Activated T-helper 17 cell treated with anti-CD3 and anti-CD28 coated beads, Interleukin-2, amount 50 U/mL, for 72 hours (primary cell): ENCODE measurements at places on chromosomes 1 and 21. TPM values are rescaled to one million over a fixed set of nuclear protein-coding genes. Genes with fewer than 3 reads are reported as not detected.

DNA sequence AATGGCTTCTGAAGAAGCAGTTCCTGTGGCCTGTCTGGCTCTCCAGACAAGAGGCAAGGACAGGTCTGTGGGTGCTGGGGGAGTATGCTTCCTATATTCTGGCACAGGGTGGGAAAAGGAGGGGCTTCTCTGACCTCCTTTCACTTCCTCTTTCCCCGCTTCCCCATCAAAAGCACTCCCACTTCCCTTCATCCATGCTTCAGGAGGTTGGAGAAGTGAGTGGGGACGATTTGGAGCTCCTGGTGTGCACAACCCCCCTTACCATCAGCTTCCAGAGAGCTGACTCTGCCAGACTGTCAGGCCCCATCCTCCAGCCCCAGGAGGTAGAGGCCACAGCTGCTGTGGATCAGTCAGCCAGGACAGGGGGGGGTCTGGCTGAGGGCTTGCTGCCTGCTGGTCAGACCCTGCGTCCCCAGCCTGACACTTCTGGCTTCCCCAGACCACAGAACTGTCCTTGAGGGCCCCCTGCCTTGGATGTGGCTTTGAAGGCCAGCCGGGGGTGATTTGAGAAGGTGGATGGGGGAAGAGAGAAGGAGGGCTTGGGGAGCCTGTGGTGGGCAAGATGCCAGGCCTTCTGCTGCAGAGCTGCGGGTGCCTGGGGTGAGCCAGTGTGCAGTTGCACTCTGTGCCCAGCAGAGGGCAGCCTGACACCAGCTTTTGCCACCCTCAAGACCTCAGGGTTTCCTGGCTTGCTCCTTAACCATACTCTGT lies 21.5 kb upstream of the TMEM222 start:
- peaks cover 29% of the 10 kb centered on the region for H3K36me3 ChIP-seq
- ATAC-seq, result peak; percentile 92
- H3K27ac ChIP-seq, result no peak overlapping the region
- H3K27me3 ChIP-seq, result no peaks in the 10 kb centered on the region
- no peaks in the 10 kb centered on the region for H3K4me1 ChIP-seq

- peak; percentile 76 for ATAC-seq
- H3K4me1 ChIP-seq, result peaks cover 18% of the 10 kb centered on the region
- peak overlapping the region; percentile 85 for H3K27ac ChIP-seq
- H3K27me3 ChIP-seq, result no peaks in the 10 kb centered on the region
- peaks cover 29% of the 10 kb centered on the region for H3K36me3 ChIP-seq
These were observed 16.9 kb upstream of the MCL1 start for GRCh38 chr1:150596095-150596892.

DNA sequence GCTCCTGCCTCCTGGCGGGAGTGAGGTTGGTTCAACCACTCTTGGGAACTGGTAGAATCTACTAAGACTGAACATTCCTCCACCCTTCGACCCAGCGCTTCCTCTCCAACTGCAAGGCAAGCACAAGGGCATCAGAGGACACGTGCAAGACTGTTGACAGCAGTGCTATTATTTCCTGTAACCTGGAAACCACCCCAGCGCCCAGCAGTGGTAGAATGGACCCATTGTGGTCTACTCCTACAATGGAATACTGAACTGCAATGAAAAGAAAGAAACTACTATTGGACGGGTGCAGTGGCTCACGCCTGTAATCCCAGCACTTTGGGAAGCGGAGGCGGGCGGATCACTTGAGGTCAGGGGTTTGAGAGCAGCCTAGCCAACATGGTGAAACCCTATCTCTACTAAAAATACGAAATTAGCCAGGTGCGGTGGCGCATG lies 33.0 kb upstream of the TARDBP start:
- peaks cover 13% of the 10 kb centered on the region for H3K27me3 ChIP-seq
- H3K36me3 ChIP-seq, result no peaks in the 10 kb centered on the region
- no peak overlapping the region for H3K27ac ChIP-seq
- ATAC-seq, result no peak
- no peaks in the 10 kb centered on the region for H3K4me1 ChIP-seq
- H3K4me3 ChIP-seq, result no peak overlapping the region

DNA sequence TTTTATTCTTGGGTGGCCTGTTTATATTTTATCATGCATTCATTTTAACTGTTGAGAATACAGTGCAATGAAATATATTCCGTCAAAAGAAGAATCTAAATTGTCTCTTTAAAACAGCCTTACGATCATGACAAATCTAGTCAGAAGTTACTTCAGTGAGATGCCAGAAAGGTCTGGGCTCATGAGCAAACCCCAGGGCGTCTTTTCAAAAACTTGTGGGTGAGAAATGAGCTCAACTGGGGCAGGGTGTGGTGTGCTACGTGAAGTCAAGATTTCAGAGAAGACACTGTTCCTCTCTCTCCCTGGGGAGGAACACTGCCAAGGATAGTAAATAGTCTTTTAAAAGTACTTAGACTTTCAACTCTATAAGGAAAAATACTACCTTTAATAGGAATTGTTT lies 13.4 kb upstream of the UAP1 start:
- H3K36me3 ChIP-seq, result no peaks in the 10 kb centered on the region
- no peaks in the 10 kb centered on the region for H3K4me1 ChIP-seq
- peak; percentile 50 for ATAC-seq
- H3K27me3 ChIP-seq, result no peaks in the 10 kb centered on the region
- H3K27ac ChIP-seq, result no peak overlapping the region

GRCh38 chr1:117290890-117291289 lies 76.4 kb upstream of the MAN1A2 start:
- H3K4me1 ChIP-seq, result no peaks in the 10 kb centered on the region
- no peak for ATAC-seq
- H3K4me3 ChIP-seq, result no peak overlapping the region

- no peak overlapping the region for H3K27ac ChIP-seq
- ATAC-seq, result no peak
- no peaks in the 10 kb centered on the region for H3K27me3 ChIP-seq
- no peak overlapping the region for H3K4me3 ChIP-seq
These were observed 62.5 kb upstream of the TNFSF4 start for GRCh38 chr1:173269490-173270230.

- no peak overlapping the region for H3K4me3 ChIP-seq
- H3K27me3 ChIP-seq, result no peaks in the 10 kb centered on the region
- ATAC-seq, result no peak
- no peak overlapping the region for H3K27ac ChIP-seq
- no peaks in the 10 kb centered on the region for H3K4me1 ChIP-seq
- no peaks in the 10 kb centered on the region for H3K36me3 ChIP-seq
These were observed 176.6 kb upstream of the GORAB start for GRCh38 chr1:170355267-170355801.

GRCh38 chr1:82453511-82454185 lies 652.9 kb downstream of the ADGRL2 start:
- H3K36me3 ChIP-seq, result no peaks in the 10 kb centered on the region
- no peaks in the 10 kb centered on the region for H3K4me1 ChIP-seq
- H3K27me3 ChIP-seq, result peaks cover 3% of the 10 kb centered on the region

- peak overlapping the region; percentile 86 for H3K4me3 ChIP-seq
- no peaks in the 10 kb centered on the region for H3K27me3 ChIP-seq
- H3K27ac ChIP-seq, result peak overlapping the region; percentile 96
- ATAC-seq, result peak; percentile 59
- H3K4me1 ChIP-seq, result peaks cover 36% of the 10 kb centered on the region
These were observed 6.7 kb downstream of the LMO4 start for GRCh38 chr1:87335175-87335884.

GRCh38 chr1:225998560-225999226 lies 450 bp downstream of the SDE2 start:
- H3K4me3 ChIP-seq, result peak overlapping the region; percentile 94
- H3K27me3 ChIP-seq, result no peaks in the 10 kb centered on the region
- peak overlapping the region; percentile 98 for H3K27ac ChIP-seq
- peak; percentile 9 for ATAC-seq
- peaks cover 56% of the 10 kb centered on the region for H3K36me3 ChIP-seq

DNA sequence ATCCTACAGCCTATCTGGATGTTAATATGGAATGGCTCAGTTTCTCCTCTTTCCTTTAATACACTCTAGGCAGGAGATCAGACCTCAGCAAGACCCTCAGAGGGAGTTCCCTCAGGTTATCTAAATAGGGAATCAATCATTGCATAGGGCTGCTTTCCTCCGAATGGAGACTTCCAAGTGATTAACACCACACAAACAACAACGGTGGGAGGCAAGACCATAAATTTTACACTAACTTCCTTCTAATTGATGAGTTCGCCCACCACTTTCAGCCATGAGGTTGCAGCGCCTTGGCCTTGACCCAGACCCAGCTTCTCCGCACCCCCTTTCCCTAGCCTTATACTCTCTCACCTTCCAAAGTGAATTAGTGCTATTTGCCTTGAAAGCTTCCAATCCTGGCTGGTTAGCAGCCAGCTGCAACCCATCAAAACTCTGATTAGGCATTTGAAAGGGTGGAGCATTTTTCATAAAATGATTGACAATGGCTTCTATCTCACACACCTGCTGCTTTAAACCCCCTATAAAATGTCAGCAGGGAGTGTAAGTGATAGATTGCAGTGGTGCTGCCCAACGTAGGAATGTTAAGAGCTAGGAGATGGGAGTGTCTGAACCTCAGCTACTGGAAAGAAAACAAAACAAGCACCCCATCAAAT lies 534.9 kb upstream of the USP24 start:
- H3K27me3 ChIP-seq, result peaks cover 11% of the 10 kb centered on the region
- H3K36me3 ChIP-seq, result no peaks in the 10 kb centered on the region
- no peak overlapping the region for H3K4me3 ChIP-seq
- H3K4me1 ChIP-seq, result no peaks in the 10 kb centered on the region
- H3K27ac ChIP-seq, result no peak overlapping the region

PRUNE1 gene
- 15.3 TPM for total RNA-seq

SPRR1A gene
- not detected for total RNA-seq

VANGL1 gene
- total RNA-seq, result 6.8 TPM

BCL10 gene
- 63.7 TPM for total RNA-seq
